ENCODE measurements at places on chromosomes 6 and 20. TPM values are rescaled to one million over a fixed set of nuclear protein-coding genes. Genes with fewer than 3 reads are reported as not detected.
A peak's percentile ranks its signal among the peaks of the same experiment; 100 is the strongest.

- no peaks in the 10 kb centered on the region for H3K27me3 ChIP-seq
- H3K36me3 ChIP-seq = no peaks in the 10 kb centered on the region
- DNase-seq = no peak
- peaks cover 10% of the 10 kb centered on the region for H3K4me1 ChIP-seq
These were observed 26.1 kb upstream of the ZNF831 start for GRCh38 chr20:59137532-59137931.

The SLC22A2 gene
- total RNA-seq = not detected

- no peak overlapping the region for H3K4me3 ChIP-seq
- no peaks in the 10 kb centered on the region for H3K27me3 ChIP-seq
- no peaks in the 10 kb centered on the region for H3K4me1 ChIP-seq
- no peak for DNase-seq
- no peak overlapping the region for H3K27ac ChIP-seq
These were observed 31.2 kb downstream of the TNFRSF21 start for GRCh38 chr6:47278545-47278944.

The ADGRF1 gene
- total RNA-seq = not detected

GRCh38 chr6:75449630-75450206 lies 43.9 kb downstream of the FILIP1 start:
- no peaks in the 10 kb centered on the region for H3K27me3 ChIP-seq
- no peak overlapping the region for H3K27ac ChIP-seq
- DNase-seq = no peak

The DYNLT2 gene
- total RNA-seq = 4.1 TPM

The BMP2 gene
- not detected for total RNA-seq

The BCAS1 gene
- not detected for total RNA-seq

DNA sequence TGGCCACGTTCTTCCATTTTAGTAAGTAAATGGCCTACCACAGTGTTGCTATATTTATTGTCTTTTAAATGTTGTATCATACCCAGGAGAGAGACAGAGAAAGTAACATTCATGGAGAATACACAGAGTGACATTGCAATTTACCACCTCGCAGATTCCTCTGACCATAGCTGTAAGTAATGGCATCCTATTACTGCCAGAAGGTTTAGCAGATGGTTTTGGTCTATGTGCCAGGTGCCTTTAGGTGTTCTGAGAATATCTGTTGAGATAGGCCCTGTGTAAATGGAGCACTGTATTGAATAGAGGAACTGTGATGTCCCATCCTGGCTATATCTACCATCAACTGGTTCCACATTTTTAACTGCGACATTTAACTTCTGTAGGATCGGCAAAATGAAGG lies 559.6 kb downstream of the KIF16B start:
- no peak overlapping the region for H3K27ac ChIP-seq
- no peaks in the 10 kb centered on the region for H3K27me3 ChIP-seq
- no peak for DNase-seq

- H3K4me3 ChIP-seq = no peak overlapping the region
- H3K4me1 ChIP-seq = no peaks in the 10 kb centered on the region
- DNase-seq = no peak
- H3K27ac ChIP-seq = no peak overlapping the region
These were observed 51.1 kb upstream of the GPR6 start for GRCh38 chr6:109927052-109927451.

- DNase-seq = peak; percentile 26
- no peak overlapping the region for H3K4me3 ChIP-seq
- H3K27ac ChIP-seq = peak overlapping the region; percentile 50
These were observed 148.7 kb downstream of the PRL start for GRCh38 chr6:22147921-22148776.

Data from naive thymus-derived CD4-positive, alpha-beta T cell (primary cell).